GOT3 (cell line): ENCODE measurements at places on chromosomes 12 and 14.

DNA sequence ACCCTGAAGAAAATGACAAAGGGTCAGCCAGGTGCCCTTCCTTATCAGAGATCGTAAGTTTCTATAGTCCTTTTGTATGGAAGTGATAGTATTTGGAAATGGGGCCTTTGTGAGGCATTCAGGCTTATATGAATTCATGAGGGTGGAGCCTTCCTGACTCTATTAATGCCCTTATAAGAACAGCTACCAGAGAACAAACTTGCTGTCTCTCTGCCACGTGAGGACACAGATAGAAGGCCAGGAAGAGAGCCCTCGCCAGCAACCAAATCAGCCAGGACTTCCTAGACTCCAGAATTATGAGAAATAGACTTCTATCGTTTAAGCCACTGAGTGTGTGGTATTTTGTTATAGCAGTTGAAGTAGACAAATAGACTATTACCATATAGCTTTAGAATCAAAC lies 36.7 kb downstream of the TRMT5 start:
- no peak for DNase-seq

GRCh38 chr12:53967421-53967925 lies 5.5 kb upstream of the HOXC11 start:
- no peak for DNase-seq

DNA sequence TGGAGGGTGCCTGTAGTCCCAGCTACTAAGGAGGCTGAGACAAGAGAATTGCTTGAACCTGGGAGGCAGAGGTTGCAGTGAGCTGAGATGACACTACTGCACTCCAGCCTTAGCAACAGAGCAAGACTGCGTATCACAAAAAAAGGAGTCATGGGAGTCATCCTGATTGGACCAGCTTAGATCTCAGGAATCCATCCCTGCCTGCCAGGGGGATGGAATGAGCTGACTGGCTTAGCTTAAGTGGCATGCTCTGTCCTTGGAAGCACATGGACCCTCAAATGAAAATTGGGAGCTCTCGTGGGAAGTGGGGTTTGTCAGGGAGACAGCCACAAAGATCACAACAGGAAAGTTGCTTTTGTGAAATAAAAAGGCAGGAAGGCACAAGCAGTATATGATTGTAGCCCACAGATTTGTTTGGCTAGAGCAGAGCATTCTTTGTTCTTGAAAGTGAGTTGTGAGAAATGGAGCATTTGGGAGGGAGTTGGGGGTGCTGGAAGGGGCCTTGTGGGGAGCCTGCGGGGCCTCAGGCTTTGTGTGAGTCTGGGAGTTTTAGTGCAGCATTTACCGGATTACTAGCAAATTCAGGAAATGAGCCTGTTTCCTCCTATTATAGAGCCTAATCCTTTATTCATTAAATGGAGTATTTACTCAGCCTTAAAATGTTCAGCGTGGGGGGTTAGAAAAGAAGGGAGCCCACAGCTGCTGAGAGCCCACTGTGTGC lies 30.7 kb downstream of the DGLUCY start:
- DNase-seq = no peak

GRCh38 chr12:9073076-9073475 lies 42.6 kb downstream of the A2M start:
- no peak for DNase-seq

DNA sequence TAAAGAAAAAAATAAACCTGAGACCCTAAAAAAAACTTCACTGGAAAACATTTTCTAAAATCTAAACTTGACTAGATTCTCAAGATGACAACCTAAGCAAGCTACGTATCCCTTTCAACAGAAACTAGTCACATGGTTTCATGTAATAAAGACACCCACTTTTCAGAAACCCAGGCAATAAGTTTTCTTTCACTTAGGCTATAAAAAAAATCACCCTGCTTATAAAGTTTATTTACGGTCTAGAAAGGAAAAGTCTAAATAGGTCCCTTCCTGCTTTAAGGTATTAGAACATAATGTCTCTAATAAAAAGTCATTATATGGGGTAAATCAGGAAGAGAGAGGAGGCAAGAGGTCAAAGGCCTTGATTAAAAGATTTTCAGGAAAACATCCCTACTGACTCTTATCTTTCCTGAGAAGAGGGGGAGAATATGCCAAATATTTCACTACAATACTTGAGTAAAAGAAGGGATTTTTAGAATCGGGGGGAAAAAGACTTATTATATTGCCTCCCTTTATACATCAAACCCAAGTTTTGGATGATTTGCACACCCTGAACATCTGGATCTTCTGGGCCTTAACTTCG lies 9.5 kb downstream of the CLIP1 start:
- DNase-seq = no peak

DNA sequence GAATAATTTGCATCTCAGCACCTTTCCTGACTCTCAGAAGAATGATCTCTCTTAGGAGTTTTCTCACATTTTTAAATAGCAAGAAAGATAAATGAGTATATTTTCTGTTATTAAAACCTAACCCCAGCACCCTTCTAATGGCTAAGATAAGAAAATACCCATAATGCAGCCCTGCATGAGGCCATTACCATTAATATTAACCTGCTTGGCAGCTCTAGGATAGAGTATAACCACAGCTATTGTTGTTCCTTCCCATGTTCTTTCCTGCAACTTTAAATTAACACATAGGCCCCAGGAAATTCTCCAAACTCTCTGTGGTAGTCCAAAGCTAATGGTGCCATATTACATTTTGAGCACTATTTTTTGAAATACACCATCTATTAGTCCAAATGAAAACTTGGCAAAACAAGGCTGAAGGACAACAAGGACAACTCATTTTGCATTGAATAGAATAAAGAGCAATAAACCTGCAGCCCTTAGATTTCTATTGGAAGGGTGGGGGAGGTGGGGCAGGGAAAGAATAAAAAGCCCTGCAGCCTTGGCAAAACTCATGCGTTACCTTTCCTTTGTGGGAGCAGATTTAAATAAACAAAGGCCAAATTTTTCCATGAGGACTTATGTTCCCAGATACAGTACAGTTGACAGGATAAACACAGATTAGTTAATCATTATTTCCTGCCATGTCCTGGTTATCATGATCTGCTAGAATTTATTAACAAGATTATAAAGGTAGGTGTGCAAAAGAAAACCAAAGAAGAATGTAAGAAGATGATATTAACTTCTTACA lies 46.9 kb downstream of the BTG1 start:
- no peak for DNase-seq

GRCh38 chr12:93877446-93877845 lies 200.3 kb downstream of the CRADD start:
- no peak for DNase-seq

DNA sequence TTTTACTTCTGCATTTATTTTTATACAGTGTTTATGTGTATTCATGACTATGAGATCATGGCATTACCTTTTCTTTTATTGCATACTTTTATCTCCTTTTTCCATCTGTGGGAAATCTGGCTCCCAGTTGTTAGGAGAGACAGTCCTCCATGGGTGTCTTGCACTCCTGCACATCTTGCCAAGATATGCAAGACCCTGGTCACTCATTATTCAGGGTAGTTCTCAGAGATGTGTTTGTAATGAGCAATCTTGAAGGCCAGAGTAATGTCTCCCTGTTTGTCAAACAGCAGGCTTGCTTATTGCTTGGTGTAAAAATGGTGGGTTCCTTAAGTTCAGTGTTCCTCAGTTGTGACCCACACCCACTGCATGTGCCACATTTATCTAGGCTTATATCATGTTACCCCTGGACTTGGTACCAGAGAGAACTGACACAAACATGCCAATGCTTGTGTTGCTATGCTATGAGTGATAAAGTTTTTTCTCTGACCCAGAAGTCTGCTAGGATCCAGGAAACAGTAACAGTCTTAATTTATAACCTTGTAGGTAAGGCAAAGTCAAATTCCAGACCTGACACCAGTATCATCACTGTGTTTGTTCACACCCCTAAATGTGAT lies 36.8 kb downstream of the PPHLN1 start:
- no peak for DNase-seq

GRCh38 chr14:59022144-59022543 lies 166.3 kb upstream of the DAAM1 start:
- DNase-seq = no peak

GRCh38 chr14:55051165-55051422 lies 353 bp upstream of the MAPK1IP1L start:
- DNase-seq = no peak

DNA sequence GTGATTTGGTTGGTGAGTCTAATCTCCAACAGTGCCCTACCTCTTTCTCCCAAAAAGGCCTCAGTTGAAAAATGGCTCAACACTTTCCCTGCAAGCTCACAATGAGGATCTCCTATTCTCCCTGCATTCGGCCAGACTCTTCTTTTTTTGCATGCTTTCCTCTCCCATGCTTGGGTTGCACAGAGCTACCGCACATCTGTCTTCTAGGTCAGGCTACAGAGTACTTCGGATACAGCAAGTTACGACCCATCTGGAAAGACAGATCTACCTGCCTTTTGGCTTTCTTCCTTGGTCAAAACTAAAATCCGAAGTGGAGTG lies 305 bp upstream of the SLC16A7 start:
- DNase-seq = no peak

DNA sequence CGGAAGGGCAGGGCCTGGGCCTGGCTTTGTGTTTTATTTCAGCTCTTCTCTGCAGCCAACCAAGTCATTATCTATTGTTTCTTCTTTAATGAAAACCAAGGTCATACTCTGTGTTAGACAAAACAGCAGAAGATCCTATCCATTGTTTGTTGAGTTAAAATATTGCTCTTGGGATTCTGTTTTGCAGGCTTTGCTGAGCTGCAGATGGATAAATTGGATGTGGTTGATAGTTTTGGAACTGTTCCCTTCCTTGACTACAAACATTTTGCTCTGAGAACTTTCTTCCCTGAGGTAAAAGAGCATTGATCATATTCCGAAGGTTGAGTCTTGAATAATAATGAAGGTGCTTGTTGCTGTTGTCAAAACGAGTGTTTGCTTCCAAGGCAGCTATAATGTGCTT lies 106.6 kb downstream of the PLXNC1 start:
- no peak for DNase-seq

GRCh38 chr12:55745361-55746173 lies 2.6 kb downstream of the GDF11 start:
- no peak for DNase-seq

DNA sequence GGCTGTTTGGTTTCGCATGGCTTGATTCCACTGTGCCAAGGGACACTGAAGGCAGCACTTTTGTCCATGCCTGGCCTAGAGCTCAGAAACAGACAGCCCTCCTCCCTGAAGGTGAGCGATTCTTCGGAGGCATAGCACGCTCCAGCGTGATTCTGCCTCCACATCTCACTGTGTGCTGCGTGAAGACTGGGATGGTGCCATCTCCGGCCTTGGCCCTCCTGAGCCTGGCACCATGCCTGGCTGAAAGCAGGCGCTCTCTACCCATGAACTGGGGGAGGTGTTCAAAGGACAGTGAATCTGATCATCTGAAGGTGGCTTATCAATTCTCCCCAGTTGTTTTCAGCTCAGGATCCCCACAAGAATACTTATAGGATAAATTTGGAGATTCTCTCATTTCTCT lies 187.4 kb downstream of the TTC7B start:
- DNase-seq = no peak

DNA sequence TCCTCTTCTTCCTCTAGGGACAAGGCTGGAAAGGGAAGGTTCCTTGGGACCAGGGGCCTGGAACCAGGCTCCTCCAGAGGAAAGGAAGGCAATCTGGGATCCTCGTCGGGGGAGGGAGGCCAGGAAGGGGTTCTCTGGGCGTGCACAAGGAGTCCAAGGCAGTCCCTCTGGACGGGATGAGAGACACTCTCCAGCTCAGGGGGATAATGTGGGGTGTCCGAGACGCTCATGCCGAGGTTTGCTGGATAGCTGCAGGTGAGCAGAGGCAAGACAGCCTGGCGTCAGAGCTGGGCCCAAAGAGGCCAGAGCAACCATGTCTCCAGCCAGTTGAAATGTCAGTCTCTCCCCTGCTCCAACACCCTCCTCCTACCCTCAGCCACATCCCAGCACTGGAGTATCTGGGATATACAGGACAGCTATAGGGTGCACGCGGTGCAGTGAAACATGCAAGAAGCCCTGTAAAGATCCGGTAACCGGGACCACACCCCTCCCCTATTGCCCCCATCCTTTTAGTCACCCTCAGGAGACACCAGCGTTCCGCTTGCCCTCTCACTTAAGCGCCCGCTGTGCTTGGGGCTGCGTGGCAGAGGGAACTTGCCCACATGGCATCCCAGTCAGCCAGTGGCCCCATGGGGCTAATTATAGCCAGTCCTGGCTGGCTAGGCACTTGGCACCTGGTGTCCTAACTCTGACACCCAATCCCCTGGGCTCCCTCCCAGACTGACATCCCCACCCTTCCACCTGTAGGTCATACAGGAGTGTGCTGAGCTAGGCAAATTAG lies at the start of gene KLHL33:
Gene KLHL33 (minus strand): TSS at position 585 of the 781 bp plus-strand sequence. CDS start 355 bp downstream, at position 230.
- DNase-seq = no peak

GRCh38 chr12:47979166-47979565 lies 15.8 kb downstream of the TMEM106C start:
- DNase-seq = no peak

GRCh38 chr12:32820376-32820931 lies 64.8 kb upstream of the YARS2 start:
- no peak for DNase-seq

DNA sequence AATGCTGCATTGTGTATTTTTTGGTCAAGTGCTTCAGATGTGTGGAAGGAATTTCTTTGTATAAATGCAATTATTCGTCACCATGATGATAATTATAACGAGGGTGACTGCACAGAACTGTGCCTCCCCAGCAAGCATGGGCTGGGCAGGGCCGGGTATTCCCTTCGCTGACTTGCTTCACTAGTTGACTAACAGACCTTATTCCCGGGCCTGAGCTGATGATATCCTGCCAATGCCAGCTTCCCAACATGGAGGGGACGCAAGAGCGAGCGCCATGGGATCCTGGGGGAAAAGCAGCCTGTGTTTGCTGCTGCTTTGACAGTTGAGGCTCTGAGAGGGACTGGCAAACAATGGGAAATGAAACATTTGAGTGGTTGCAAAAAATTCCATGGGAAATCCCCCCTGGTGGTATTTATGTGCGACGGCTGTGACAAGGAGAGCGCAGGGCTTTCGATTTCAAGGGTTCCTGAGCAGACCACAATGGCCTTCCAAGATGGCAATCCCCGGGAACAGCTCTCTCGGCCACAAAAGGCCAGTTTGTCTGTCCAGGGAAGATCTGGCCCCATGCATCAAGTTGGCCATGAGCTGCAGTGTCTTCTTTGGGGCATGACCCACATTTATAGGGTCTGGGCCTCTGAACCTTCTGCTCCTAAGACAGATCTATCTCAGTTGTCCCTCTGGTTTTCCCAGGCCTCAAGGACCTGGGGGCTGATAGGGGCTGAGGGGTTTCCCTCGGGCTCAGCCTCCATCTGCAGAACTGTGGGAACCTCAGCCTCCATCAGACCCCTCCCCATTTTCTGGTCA lies 21.9 kb upstream of the MAP1LC3B2 start:
- no peak for DNase-seq

GRCh38 chr12:63849106-63849620 lies 4.7 kb downstream of the SRGAP1 start:
- no peak for DNase-seq
